Left cardiac atrium (tissue), 4 donors: ENCODE measurements at places on chromosomes 5 and 9. TPM values are rescaled to one million over a fixed set of nuclear protein-coding genes. Genes with fewer than 3 reads are reported as not detected.

DNA sequence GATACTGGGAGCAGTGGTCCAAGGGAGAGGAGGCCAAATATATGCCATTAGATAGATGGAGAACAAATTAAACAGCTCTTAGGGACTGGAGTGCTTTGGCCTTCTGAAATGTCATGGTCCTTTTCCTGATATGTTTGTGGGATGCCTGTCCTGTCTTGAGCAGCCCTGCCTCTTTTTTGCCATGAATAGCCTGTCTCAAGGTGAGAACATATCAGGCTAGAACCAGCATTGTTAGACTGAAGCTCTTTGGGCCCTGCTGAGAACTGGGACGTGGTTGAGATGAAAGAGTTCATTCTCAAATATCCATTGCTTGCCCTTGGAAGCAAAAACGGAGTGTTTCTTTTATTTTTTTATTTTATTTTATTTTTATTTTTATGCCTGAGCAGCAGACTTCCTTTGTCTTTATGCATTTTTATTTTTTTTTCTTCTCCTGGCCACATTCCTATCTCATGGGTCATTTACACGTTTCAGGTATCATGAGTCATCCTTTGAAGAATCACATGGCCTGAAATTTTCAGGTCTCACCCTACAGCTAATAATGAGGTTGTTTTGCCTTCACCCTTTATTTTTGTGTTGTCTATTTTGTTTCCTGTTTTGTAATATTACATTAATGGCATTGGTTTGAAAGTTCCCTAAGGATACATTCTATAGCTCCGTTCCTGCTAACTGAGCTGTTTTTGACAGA lies 371.4 kb downstream of the PSAT1 start:
- no peak for DNase-seq

Gene GPRIN1
- 0.97 TPM for total RNA-seq

DNA sequence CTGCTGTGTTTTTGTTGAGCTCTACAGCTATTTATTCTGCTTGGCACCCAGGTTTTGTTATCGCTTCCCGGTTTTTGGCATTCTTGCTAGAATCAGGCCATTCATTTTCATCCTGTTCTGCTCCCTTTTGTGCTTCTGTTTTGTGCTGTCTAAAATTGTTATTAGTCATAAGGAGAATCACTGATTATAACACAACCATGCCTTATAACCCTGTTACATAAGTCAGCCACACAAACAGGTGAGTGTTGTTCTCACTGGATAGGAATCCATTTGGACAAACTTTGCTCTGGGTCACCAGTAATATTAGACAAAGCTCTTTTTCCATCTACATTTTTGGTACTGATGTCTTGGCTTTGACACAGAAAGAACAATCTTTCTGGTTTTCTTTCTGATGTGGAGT lies 622.8 kb downstream of the PSAT1 start:
- DNase-seq = no peak

DNA sequence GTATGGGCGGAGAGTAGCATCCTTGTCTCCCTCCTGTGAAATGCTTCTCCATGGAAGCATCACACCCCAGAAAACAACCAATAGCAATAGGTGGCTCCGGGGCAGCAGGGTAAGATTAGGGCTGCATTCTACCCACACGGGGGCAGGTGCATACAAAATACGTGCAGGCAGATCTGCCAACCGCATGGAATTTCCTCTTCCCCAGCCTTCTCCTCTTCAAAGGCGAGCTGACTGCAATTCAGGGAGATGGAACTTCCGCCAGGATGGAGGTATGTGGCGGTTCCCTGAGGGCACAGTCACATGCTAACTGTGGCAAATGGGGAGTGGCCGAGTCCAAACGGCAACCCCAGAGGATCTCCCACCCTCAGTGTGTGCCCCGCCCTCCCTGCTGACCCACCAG lies 81.5 kb downstream of the LMNB1 start:
- no peak for DNase-seq

Gene LCN9
- not detected for total RNA-seq

- DNase-seq = no peak
Measured at GRCh38 chr9:88196142-88196790, 58.0 kb upstream of the SPATA31C2 start.

Gene MEIKIN
- total RNA-seq = not detected
